ENCODE measurements at places on chromosomes 6 and 20.

DNA sequence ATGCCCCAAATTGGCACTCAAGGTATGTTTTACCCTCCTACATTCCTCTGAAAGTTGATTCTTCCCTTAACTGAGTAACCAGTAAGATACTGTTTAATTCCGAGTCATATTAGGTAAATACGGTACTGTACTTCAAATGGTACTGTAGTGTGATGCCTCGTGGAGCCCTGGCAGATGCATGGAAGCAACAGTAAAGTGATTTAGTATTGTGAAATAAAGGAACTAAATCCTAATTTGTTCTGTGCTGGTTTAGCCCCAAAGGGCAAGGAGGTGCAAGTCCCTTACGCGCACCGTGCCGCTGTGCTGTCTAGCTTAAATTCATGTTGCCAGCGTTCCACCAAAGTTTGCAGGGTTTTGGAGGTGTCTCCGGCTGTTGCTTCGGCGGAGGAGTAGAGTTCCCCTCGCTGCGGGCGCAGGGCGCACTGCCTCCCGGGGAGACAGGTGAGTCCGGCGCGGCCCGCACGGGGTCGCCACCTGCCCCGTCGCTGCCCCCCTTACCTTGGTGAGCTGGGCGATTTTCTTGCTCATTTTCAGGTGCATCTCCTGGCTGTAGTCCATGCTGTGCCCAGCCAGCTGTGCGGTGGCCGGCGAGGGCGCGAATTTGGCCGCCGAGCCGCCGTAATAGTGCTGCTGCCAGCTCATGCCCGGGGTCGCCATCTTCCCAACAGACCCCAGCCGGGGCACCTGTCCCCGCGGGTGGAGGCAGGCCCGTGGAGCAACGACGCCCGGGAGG lies 655 bp downstream of the FAM184A start:
- peak; percentile 29 for DNase-seq

DNA sequence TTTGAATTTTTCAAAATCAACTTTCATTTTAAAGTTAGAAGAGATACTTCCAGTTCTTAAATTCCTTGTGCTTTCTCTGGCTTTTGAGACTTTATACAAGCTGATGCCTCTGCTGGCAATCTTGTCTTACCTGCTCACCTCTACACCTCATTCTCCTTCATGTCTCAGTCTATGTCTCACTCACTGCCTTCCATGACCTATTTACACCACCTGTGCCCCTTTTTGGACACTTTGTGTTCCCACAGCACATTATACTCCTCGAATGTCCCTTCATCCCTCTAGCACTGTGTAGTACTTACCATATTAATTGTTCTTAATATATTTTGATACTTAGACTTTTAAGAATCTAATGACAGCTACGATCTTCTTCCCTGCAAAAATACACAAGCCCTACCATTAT lies 15.3 kb downstream of the PHIP start:
- no peak for DNase-seq

DNA sequence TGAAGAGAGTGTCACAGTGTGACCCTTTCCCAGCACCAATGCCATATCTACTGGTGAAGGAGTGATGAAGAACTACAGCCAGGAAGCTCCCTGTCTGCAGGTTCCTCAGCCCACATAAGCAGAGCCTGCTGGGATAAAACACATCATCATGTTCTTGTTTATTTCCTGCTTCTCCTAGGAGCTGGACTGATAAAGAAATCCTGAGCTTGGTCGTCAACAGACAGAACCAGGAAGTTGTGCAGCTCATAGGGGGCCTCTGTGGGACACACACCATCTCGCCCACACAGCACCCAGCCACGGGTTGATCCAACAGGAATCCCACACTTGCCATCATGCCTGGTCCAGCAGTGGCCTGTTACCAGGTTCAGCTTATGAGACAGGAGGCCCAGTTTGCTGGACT lies 2.8 kb upstream of the CSTL1 start:
- no peak for DNase-seq

GRCh38 chr20:58762120-58762519 lies 69.5 kb downstream of the NPEPL1 start:
- DNase-seq, result no peak

DNA sequence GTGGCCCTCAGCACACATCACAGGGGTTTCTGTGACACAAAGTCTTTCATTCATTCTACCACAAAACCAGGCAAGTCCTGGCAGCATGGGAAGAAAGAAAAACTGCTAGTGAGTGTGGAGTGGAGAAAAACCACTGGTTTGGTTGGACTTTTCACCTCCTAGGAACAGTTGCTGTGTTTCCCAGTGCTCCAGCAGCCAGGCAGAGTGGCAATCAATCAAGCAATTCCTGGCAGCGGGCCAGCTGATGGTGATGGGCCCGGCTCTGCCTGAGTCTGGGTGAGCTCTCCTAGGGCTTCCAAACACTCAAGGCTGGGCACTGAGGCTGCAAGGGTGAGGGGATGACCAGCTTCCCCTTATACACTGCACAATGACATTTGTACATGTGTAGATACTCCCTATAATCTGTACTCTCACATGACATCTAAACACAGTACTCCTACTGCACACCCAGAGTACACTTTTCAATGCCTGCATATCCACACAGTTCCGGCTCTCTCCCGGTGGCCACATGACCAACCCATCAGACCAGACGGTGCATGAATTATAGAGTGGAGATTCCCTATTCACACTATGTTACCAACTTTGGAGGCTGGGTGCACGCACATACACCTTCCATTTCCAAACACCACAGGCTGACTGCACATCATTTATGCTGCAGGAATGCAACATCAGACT lies 156.6 kb downstream of the UNC5CL start:
- DNase-seq, result no peak

DNA sequence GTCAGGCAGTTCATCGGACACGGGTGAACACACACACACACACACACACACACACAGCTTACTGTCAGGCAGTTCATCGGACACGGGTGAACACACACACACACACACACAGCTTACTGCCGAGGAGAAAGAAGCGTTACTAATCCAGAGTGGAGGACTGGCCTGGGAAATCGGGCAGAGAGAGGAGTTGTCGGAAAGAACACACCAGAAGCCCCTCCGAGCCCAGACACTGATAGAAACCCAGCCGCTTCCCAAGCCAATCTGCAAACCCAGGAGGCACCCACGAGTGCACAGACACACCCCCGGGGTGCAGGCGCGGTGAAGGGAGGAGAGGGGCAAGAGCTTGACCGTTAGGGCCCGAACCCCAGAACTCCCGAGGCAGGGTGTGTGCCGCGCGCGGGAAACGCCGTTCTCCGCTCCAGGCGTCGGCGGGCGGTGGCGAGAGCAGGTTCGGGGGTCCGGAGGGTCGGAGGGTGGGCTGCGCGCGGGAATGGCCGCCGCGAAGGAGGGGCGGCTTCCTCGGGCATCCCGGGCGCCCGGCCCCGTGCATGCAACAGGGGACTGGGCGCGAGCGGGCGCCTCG lies 636 bp downstream of the ELOVL2 start:
- DNase-seq, result no peak

DNA sequence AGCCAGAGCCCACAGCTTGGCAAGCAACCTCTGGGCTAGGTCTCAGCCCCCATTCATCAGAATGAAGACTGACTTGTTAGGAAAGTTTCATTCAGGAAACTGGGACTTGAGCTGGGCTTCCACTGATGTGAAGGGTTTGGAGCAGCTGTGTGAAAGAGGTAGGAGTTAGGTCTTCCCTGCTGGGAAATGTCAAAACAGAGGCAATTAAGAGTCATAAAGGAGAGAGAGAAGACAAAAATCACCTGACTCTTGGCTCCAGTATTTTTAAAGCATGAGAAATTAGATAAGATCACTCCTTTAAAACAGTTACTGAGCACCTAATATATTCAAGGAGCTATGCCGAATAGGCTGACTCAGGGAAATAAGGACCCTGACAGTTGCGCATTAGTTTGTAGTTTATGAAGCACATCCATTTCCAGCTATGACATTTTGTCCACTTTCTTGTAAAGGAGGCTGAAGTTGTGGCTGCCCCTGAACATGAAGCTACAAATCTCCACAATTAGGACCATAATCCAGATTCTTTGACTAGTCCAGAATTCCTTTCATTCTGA lies 3.9 kb upstream of the TRIM40 start:
- DNase-seq, result no peak

GRCh38 chr20:58824843-58825242 lies 25.9 kb downstream of the GNAS-AS1 start:
- DNase-seq, result no peak

DNA sequence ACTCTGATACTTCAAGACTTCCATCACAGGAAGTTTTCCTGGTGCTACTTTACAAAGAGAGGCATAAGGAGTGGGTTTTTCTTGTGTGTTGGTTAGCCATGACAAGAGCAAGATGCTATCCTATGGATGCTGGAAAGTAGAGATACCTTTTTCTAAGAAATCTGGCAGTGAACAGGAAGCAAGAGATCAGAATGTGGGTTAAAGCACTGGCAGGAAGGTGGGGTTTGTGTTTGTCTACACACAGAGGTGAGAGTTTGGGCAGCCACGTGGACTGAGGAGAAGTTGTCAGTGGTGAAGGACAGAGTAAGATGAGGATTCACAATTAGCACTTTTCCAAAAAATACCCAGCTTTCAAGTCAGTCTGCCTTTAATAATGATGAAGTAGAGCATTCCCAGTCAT lies 17.9 kb downstream of the SLC2A12 start:
- DNase-seq, result no peak

GRCh38 chr20:63183422-63184146 lies 32.3 kb downstream of the YTHDF1 start:
- DNase-seq, result no peak

DNA sequence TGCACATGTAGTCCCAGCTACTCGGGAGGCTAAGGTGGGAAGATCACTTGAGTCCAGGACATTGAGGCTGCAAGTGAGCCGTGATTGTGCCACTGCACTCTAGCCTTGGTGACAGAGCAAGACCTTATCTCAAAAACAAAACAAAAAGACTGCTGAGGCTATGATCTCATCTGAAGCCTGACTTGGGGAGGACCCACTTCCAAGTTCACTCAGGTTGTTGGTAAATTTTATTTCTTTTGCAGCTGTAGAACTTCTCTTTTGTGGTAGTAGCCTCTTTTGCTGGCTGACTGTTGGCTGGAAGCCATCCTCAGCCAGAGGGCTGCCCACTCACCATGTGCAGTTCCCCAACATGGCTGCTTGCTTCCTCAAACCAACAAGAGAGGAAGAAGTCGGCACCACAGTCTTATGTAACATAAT lies 36.8 kb upstream of the ME1 start:
- DNase-seq, result no peak

DNA sequence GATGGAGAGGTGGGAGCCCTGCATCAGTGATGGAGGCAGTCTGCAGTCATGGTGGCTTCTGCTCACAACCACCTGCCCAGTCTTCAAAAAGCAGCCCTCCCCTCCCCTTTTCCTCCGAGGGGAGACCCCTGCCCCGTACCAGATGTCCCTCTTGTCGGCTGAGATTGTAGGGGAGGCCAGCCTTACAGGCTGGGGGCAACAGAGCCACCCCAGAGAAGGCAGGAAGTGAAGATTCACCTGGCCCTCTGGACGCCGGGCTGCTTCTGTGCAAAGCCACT lies 4.5 kb downstream of the TNFRSF6B start:
- no peak for DNase-seq

DNA sequence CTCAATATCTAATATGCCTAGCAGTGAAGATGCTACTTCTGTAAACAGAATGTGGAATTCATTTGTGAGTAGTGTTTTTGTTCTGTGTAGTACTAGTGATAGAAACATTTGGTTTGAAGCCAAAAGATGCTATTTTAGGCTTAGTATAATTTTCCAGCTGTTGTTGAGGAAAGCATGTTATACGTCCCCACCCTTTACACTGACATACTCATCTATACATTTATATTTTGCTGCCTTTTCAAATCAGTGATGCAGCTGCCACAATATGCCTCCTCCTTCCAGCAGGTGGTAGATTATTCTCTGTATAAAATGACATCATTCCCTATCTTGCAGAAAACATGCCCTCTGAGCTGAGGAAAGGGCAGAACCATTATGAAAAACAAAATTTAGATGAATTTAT lies 1217.6 kb upstream of the GJE1 start:
- DNase-seq, result peak; percentile 35

DNA sequence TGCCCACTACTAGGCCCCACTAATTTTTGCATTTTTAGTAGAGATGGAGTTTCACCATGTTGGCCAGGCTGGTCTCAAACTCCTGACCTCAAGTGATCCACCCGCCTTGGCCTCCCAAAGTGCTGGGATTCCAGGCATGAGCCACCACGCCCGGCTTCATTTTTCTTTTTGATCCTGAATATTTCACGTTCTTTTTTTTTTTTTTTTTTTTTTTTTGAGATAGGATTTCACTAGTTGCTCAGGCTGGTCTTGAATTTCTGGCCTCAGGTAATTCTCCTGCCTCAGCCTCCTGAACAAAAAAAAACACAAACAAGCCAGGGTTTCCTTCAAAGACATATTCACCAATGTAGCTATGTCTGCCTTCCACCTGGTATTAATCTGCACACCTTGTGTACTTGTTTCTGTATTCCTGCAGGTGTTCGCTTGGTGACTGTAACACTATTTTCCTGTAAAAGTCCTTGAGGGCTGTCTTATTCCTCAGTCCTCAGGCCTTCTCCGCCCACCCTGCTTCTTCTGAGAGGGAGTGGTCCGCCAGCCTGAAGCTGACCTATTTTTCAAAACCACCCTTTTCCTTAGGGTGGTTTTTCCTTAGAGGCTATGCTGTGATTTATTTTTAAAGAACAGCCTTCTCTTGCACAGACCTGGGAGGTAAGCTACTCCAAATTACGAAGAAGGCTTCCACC lies 36.1 kb upstream of the PNRC1 start:
- no peak for DNase-seq

- no peak for DNase-seq
Observed at GRCh38 chr6:5898563-5898962, 108.2 kb downstream of the NRN1 start.

DNA sequence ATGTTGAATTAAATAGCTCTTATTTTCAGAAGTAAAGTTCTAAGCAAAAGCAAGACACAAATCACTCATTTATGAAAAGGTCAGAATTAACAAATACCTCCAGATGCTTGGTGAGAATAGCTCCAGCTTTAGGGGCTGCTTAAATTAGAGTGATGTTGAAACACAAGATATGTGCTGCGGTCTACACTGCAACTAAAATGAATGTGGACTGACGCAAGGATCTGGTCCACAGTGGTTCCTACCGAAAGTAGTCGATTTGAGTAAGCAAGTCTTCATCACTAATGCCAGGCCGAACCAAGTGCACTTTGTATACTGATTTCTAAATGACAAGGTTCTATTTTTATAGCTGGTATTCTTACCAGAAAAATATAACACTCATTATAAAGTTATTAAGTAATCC lies 96.3 kb downstream of the PRDM1 start:
- no peak for DNase-seq

DNA sequence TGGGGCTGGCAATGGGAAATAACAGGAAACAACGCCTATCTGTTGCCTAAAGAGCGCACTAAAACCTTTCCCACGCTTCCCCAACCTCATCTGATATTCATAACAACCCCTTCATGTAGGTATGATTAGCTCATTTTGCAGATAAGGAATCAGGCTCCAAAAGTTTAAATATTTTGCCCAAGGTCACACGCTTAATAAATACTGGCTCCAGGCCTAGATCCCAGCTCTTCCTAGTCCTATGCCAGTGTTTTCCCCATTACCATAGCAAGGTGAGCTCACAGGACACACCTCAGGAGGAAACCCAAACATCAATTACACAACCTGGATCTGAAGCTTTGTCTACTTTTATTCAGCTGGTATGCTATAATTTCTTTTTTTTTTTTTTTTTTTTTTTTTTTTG lies 19.6 kb downstream of the MBOAT1 start:
- no peak for DNase-seq
